ENCODE measurements at places on chromosomes 2 and 18.

DNA sequence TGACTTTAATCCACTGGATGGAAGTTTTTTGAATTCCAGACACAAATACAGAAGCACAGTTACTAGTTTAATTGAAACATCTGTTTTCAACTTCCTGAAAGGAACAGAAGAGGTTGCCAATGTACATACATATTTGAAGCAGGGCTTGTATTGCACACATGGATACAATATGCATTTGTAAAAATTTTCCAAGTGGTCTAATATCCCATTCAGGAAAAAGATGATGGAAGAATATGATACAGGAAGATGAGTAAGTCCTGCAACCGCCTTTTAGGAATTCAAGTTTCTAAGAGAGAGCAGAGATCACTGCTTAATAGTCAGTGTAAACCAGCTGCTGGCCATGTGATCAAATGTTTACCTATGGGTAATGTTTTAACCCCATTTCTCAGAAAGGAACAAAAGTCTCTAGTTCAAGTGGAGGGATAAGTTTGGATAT is 265.4 kb downstream of the TRIB2 start:
- no peak for DNase-seq

DNA sequence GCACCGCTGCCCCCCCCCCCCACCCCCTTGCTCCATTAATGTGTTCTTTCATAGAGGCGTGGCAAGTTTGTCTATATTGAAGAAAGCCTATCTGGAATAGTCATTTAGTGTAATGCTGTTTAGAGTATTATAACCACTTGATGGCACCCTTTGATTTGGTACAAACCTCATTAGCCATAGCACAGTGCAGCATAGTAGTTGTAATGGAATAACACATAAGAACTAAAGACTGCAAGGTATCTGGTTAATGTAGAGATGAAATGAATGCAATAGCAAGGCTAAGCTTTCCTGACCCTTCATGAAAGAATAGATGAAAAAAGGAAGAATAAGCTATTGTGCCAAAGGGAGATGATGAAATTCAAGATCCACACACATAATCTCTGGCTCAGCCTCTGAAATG is 81.9 kb downstream of the EHBP1 start:
- DNase-seq: no peak

DNA sequence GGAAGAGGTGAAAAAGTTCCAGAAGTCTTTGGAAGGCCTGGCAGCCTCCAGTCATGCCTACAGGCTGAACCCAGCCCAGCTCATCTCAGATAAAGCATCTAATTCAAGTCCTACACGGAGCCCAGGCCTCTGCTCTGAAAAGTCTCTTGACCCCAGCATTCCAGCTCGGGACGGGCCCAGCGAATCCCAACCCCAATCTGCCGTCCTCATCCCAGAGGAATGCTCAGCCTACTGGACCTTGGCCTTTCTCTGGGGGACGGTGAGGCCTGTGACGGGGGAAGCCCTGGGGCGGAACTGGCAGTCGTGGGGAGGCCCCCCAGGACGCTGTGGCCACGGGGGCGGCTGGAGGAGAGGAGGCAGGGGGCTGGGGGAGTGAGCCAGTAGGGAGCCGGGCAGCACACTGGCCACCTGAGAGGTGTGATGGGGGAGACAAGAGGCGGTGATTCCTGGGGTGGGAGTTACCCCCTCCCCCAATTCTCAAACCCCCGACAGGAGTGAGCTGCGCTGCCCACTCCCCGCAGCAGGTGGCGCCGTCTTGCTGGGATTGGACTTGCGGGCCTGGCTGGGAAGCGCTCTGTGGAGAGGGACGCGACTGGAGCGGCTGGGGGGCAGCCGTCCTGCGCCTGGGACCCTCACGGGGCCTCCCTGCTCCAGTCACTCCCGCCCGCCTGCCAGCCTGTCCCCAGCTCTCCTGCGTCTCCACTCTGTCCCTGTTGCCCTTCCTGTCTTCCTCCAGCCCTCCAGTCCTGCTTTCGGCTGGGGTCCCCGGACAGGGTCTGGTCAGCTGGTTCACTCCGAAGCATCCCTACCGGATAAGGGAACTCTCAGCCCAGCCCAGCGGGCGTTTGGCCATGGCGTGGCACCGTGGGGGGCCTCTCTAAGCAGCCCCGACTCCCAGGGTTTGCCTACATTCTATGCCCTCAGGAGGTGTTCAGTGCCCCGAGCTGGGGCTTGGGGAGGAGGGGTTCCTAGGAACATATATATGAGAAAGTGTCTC is 182.6 kb upstream of the HAAO start:
- no peak for DNase-seq

DNA sequence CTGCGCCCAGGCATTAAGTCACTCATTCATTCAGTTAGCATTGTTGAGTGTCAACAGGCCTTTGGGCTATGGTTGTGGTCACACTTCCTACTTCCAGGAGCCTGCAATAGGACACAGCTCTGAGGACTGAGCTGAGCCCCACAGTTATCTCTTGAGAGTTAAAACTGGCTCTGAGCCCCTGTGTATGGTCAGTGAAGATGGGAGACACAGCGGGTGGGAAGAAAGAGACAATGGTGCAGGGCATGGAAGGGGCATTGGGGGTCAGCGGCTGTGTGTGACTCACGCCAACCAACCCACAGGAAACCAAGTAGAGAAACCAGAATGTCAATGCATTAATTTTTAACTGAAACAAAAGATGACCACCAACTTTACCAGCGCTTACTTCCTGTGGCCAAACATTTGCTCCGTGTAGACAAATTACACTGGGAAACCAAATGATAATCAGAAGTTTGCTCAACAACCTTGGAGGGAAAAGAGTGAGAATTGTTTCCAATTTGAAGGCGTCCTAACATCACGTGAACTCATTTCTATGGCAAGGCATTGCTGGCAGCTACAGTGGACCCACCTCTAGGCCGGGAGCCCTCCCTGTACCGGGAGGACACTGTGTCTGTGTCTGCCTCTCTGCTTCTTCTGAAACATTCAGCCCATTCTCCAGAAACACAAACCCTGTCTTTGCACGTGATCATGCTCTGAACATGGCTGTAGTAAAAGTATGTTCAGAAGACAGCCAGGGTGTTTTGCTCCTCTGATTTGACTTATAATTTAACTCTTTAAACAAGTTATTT is 212.0 kb upstream of the ID2 start:
- no peak for DNase-seq

DNA sequence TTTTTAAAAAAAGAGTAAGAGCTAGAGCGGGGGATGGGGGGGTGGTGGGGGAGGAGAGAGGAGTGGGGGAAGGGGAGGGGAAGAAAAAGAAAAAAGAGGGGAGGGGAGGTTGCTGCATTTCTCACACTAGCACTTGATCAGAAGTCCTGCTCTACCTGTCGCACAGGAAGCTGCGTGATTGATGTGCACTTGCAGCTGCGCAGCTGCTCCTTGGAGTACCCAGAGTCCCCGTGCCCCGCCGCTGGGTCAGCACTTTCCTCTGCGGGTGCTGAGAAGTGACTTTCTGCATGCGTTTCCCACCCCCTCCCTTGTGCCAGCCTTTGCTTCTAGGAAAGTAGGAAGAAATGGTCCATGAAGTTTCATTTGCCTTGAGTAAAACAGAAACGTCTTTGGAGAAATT is 297.3 kb downstream of the ETAA1 start:
- DNase-seq: peak; percentile 22

DNA sequence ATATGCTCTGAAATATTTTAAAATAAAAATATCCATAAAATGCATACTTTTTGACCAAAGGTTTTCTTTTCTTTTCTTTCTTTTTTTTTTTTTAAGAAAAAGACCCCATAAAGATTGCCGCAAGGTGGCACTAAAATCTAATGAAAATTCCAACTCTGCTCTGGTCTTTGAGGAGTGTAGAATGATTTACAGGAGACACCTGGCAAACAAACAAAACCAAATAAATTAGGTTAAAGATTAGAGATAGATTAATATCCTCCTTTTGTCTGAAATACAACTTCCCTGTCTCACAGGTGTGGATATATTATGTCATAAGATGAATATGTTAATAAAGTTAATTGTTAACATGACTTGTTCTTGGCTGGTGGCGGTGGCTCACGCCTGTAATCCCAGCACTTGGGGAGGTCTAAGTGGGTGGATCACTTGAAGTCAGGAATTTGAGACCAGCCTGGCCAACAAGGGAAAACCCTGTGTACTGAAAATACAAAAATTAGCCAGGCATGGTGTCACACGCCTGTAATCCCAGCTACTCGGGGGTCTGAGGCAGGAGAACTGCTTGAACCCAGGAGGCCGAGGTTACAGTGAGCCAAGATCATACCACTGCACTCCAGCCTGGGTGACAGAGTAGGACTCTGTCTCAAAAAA is 3.5 kb upstream of the RHOB start:
- DNase-seq: peak; percentile 15

- no peak for DNase-seq
These were observed 40.0 kb downstream of the LBH start for GRCh38 chr2:30271301-30271700.

GRCh38 chr18:13640266-13640860 is 86.0 kb downstream of the FAM210A start:
- no peak for DNase-seq

DNA sequence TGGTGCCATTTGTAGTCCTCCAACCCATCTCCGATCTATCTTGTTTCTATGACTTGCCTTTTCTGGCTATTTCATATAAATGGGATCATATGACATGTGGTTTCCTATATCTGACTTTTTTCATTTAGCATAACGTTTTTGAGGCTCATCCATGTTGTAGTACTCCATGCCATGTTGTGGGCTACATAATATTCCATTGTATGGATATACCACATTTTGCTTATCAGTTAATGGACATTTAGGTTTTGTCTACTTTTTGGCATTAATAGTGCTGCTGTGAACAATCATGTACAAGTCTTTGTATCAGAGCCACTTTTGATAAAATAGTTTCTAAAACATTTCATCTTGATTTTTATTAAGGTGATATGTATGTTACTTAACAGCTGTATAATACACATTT is 7.4 kb downstream of the CEBPZOS start:
- DNase-seq: no peak

DNA sequence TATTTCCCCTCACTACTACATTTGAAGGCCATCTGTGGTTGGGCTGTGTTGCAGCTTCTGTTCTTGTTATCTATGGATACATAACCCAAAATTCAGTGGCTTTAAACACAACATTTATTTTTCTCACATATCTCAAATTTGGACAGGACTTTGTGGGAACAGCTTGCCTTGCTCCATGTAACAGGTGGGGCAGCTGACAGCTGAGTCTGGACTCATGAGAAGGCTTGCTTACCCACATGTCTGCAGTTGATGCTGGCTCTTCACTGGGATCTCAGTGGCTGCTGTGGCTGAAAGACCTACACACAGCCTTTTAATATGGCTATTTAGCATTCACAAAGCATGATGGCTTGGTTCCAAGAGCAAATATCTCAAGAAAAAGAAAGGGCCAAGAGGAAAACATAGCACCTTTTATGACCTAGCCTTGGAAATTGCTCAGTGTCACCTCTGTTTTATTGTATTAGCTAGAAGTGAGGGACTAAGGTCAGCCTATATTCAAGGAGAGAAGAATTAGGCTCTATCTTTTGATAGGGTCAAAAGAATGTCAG is 296.8 kb upstream of the ZNF521 start:
- no peak for DNase-seq

GRCh38 chr2:145059914-145060313 is 540.0 kb upstream of the ZEB2 start:
- DNase-seq: no peak

DNA sequence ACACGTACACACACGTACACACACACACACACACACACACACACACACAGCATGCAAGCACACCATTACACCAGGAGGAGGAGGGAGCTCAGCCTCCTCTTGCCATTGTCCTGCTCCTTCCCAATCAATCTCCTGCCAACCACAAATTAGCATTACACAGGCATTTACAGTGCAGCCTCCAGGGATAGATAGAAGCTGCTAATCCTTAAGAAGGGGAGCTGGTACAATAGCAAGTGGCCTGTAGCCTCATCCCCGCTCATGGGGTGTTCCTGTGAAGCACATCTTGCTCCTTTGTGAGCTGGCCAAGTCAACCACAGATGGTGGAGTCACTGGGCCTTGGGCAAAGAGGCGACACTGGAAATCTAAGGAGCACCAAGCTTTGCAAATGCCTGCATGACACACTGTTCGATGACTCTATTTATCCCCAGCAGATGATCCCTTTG is 110.3 kb upstream of the PKDCC start:
- DNase-seq: no peak

DNA sequence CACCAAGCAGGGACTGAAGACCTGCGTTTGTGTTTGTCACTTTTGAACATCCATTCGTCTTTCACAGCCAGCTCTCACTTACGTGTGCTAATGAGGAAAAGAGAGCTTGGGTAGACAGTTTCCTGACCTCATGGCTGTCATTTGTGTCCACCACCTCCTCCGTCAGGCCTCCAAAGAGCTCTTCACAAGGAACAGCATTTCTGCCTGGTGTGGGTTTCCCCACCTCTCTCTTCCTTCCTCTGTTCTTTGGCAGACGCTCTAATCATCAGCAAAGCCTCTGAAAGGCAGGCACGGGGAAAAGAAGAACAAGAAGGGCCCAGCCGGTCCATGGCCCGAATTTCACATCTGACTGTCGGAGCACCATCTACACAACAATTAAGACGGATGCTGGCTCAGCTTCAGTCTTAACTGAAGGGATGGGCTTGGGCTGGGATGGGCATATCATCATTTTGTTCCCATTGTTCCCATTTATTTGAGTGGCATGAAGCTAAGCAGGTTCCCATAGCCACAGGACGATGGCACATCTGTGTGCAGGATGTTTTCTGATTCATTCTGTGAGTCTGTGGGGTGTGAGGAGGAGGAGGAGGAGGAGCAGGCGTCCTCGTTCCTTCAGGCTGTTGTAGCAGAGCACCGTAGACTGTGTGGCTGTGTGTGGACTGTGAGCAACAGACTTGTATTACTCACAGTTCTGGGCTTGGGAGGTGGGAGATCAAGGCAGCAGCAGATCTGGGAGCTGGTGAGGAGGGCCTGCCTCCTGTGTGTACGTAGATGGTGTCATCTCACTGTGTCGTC is 66.4 kb downstream of the TSHZ1 start:
- no peak for DNase-seq

DNA sequence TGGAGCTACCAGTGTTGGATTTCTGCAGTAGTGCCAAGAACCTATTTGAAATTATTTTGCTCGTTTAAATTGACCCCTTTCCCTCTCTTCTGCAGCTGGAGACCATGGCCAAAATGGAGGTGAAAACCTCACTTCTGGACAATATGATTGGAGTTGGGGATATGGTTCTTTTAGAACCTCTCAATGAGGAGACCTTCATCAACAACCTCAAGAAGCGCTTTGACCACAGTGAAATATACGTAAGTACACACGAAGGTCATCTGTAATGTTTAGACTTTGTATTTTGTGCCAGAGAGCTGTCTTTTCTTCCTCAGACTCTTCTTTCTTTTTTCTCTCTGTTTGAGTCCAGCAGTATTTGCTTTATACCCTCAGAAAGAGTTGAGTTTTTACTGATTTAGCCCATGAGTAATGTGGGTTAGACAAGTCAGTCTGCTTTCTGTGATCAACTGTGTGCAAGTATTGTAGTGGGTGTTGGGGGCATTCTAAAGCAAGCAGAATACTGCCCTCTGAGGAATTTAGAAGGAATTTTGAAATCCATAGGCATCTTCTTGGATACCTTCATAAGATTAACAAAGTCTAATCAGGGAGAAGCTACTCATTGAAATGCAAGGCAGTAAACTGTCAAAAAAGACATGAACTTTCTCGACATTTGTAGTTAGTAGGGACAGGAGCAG is 31.7 kb downstream of the MYO1B start:
- no peak for DNase-seq

- DNase-seq: no peak
These were observed 35.4 kb downstream of the ARHGEF4 start for GRCh38 chr2:130871843-130872740.

- DNase-seq: no peak
These were observed 52.8 kb upstream of the DCC start for GRCh38 chr18:52287151-52287550.

- no peak for DNase-seq
These were observed 682.0 kb downstream of the SATB2 start for GRCh38 chr2:198775737-198776136.

- no peak for DNase-seq
These were observed 154.5 kb upstream of the PID1 start for GRCh38 chr2:229425598-229425997.
